ENCODE measurements at places on chromosomes 1 and 21. TPM values are rescaled to one million over a fixed set of nuclear protein-coding genes. Genes with fewer than 3 reads are reported as not detected.

The NUDT4B gene
- total RNA-seq = 52.5 TPM

The OR10J1 gene
- total RNA-seq = not detected

The ASAP3 gene
- 125 TPM for total RNA-seq

The NTMT2 gene
- total RNA-seq = not detected

The ZBTB40 gene
- 13.0 TPM for total RNA-seq
